ENCODE measurements at places on chromosomes 5 and 9.

- no peak for DNase-seq
These were observed 12.5 kb downstream of the MAPKAP1 start for GRCh38 chr9:125694478-125694877.

GRCh38 chr9:94672811-94673487 lies 33.6 kb upstream of the FBP1 start:
- DNase-seq: no peak

DNA sequence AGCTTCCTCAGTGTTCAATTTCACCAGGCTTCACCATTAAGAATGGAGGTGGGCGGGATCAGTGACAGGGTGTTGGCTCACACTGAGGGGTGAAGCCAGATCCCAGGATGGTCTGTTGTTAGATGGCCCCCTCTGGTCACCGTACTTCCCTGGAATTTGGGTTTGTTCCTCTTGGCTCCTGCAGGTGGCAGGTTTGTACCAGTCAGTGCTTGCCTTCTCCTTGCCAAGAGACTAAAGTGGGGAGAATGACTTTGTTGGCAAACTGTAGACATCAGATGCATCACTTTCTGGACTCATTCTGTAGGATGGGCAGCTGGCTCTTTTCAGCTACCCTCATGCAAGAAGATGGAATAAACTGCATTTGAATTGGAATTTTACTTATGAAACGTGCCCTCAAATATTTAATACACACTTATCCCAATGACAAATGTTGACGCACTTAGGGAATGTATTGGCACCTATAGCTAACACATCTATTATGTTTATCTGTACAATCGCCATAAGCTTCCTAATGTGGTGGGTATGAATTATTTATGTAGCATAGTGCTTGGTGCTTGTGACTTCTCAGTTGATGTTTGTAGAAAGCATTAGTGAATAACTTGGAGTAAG lies 31.4 kb upstream of the ANKRD55 start:
- DNase-seq: peak; percentile 17

GRCh38 chr9:88783711-88784083 lies 207.6 kb upstream of the S1PR3 start:
- no peak for DNase-seq

DNA sequence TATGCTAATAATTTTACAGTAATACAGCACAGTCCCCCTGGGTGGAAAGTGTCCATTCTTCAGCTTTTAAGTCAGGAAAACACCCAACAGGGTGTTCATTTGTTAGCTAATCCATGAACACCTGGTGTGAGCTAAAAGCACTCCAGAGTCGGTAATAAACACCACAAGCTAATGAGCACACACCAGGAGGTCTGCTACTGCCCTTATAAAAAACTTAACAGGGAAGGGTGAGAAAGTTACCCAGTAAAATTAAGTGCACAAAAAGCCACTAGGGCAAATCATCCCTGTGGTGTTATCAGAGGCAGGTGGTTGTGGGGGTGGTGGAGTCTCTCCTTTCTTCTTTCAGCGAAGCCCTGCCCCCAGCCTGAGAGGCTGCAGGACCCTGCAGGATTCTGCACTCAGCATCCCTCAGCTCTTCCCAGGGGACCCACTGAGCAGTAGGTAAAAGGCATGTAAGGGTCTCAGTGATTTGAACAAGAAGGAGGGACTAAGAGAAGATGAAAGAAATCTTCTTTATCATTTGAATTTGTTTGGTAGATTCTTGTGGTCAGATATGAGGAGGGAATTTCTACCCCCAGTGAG lies 14.4 kb downstream of the GDNF start:
- no peak for DNase-seq

DNA sequence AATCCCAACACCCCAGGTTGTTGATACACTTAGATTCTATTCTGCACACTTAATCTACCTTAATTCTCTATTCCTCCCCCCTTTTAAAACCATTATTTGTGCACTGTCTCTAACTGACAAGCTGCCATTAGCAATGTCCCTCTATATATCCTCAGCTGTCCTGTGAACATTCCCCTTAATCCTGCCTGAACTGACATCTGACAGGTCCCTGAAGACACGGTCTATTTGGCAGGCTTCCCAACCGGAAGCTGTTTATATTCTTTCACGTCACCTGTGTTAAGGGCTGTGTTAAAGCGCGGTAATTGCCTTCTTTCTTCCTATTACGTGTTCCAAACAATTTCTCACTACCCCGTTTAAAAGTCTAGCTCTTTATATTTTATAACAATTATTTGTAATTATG lies 277.3 kb downstream of the CDH9 start:
- no peak for DNase-seq

DNA sequence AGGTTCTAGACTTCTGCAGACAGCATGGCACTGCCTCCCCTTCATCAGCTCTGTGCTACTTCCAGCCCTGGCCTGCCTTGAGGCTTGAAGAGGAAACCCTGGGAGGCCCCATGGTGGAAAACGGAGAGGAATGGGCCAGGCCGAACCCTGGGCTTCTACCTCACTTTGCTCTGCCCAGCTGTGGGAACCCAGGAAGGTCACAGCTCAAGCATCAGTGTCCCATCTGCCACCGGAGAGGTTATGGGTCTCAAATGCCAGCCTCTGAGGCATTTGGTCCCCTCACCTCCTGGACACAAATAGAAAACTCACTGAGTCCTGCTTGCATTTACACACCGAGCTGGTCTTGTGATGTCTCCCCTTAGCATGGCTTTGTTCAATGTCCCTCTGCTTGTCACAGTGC lies 80.1 kb upstream of the ALDH1B1 start:
- DNase-seq: no peak

GRCh38 chr9:70639853-70640814 lies 225.7 kb upstream of the KLF9 start:
- no peak for DNase-seq

DNA sequence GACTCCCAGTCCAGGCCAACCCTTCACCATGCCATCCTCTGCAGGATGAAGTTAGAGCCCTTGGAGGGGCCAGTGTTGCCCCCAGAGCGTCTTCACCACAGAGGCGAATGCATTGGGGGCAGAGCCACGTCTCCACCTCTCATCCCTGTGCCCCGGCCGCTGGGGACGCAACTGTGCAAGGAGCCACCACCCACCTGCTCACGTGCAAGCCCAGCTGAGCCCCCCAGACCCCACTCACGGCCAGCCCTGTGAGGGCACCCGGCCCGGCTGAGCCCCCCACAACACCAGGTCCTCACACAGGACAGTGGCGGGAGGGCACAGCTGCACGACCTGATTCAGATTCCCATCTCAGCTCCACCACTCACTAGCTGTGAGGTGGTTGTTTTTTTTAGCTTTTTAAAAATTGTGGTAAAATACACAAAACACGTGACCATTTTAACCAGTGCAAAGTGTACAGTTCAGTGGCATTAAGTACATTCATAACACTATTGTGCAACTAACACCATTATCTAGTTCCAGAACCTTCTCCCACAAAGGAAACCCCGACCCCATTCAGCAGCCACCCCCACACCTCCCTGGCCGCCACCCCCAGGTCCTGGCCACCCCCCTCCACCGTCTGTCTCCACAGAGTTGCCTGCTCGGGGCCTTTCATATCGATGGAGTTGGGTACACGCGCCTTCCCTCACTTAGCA lies 33.5 kb upstream of the UBAC1 start:
- no peak for DNase-seq

GRCh38 chr5:94691949-94692348 lies 73.5 kb downstream of the SLF1 start:
- DNase-seq: no peak

GRCh38 chr5:165502893-165503691 lies 1997.7 kb downstream of the MAT2B start:
- DNase-seq: no peak

GRCh38 chr9:33175649-33176325 lies 8.7 kb upstream of the B4GALT1 start:
- no peak for DNase-seq

DNA sequence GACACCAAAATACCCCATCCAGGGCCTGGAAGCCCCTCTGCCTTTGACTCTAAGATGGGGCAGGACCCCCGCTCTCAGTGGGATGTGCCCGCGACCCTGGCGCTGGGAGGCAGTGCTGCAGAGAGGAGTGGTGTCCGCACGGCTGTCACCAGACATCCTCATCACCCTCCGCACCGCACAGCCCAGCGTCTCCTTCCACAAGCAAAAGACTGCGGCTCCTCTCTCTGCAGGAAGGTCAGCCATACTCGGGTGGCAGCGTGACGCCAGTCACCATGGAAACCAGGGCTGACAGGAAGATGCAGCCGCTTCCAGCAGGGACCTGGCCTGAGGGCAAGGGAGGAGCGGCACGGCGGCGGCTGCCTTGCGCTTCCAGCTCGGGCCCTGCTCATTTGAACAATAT lies 17.1 kb upstream of the SLC6A3 start:
- no peak for DNase-seq

DNA sequence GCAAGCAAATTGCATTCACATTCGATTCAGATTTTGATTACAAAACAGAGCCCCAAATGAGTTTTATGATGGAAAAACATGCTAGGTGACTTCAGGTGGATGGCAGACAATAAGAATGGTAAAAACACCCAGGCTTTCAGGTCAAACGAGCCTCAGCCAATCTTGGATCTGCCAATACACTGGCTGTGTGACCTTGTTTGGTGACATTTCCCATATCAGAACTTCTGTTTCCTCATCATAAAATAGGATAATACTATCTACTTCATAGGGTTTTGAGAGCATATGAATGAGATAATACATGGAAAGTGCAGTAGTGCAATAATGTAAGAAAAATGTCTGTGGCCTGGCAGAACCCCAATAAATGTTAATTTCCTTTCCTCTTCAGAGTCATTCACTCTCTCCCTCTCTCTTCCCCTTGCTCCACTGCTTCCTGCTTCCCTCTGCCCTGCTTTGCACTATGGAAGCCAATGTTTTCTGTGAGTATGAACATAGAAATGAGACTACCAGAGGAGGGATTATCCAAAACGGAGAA lies 54.7 kb downstream of the SH3RF2 start:
- no peak for DNase-seq

DNA sequence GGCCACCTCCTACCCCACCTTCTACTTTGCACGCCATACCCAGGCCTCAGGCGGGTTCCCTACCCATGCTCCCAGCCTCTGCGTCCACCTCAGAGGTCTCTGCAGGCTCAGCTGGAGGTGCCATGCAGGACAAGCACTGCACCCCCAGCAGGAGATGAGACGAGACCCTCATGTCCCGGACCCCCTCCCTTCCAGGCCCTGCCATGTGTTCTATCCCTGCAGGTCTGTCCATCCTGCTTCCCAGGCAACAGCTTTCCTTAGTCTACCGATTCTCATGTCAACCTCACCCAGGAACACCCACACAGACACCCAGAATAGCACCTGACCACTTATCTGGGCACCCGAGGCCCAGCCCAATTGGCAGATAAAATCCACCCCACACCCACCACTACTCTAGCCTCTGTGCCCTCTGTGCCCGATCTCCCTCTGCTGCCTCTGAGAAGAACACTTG lies 52.1 kb downstream of the SEMA4D start:
- DNase-seq: no peak

DNA sequence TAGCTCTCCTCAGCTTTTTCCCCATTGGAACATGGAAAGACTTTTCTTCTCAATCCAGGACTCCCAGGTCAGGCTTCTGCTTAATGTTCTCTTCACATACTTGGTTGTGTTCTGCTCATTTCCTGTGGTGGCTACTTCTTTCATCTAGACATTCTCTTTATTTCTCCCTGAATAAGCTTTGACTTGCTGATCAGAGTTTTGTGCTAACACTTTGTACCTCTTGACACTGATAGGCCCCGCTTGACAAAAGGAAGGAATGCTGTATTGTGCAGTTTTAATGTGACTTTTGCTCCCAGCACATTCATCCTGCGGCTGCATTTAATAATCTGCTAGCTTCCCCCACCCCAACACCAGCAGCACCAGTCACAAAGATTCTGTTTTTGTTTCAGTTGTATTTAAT lies 90.9 kb upstream of the MINAR2 start:
- no peak for DNase-seq

- DNase-seq: no peak
These were observed 35.2 kb downstream of the PCDHAC2 start for GRCh38 chr5:141001446-141001843.

GRCh38 chr5:134034326-134034725 lies 29.6 kb upstream of the VDAC1 start:
- no peak for DNase-seq

GRCh38 chr9:89952401-89952800 lies 347.6 kb downstream of the GADD45G start:
- DNase-seq: no peak

DNA sequence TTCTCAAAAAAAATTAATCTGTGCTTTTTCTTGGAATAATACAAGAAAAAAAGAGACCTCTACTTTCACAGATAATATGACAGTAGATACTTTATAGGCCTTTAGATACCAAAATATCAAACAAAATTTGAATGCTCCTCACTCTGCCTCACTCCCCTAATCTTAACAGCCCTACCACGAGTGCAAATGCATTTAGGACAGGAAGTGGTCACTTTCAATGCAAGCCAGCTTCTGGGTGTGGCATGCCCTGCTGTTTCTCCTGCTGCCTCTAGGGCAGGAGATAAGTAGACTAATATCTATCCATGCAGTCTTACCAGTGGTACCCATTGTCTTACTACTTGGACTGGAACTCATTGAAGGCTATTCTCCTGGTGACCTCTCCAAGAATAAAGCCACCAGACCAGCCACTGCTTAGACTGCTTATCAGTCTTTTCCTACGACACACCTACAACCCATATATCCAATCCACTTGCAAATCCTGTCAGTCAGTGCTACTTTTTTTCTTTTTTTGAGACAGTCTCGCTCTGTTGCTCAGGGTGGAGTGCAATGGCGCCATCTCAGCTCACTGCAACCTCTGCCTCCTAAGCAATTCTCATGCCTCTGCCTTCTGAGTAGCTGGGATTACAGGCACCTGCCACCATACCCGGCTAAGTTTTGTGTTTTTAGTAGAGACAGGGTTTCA lies 23.0 kb downstream of the FRRS1L start:
- peak; percentile 32 for DNase-seq

DNA sequence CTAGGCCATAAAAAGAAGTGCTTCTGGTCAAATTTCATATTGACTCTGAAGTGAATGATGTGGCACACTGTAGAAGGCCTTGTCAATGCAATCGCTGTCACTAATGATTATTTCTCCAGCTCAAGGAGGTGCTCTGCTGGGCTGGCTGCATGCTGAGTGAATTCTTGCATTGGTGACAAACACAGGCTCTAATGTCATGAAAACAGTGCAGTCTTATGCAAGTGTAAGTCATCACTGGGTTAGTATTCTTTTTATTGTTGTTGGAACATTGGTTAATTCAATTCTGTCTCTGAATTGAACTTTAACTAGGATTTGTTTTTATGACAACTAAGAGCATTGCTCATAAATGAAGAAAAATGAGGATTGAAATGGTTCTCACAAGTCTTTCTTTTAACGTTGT lies 57.3 kb upstream of the CD180 start:
- no peak for DNase-seq

- no peak for DNase-seq
These were observed 42.1 kb upstream of the OLFM1 start for GRCh38 chr9:135045264-135045927.

GRCh38 chr9:107312376-107313050 lies 29.4 kb downstream of the RAD23B start:
- no peak for DNase-seq

- no peak for DNase-seq
These were observed 171.6 kb upstream of the OTULINL start for GRCh38 chr5:14410068-14410393.
